Activated naive CD4-positive, alpha-beta T cell treated with Interleukin-2 at 50 U/mL for 16 hours (primary cell): ENCODE measurements at places on chromosomes 16 and 17.

DNA sequence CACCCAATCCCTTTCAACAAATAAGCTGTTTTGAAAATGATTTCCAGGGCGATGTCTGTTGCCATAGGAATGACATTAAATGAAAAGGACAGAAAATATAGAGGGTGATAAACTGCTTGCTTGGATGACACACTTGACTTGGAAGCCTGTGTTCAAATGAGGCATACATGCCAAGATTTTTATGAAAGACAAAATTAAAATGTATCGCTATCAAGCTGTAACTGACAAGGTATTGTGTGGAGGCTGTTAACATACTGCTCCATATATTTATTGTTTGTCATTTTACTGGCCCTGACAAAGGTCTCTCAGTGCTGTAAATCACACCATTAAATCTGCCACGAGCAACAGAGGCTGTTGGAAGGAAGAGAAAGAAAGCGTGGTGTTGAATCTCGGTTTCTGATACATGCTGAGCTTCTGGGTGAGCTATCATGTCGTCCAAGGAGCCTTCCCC lies 456.2 kb upstream of the SALL1 start:
- DNase-seq, result no peak

DNA sequence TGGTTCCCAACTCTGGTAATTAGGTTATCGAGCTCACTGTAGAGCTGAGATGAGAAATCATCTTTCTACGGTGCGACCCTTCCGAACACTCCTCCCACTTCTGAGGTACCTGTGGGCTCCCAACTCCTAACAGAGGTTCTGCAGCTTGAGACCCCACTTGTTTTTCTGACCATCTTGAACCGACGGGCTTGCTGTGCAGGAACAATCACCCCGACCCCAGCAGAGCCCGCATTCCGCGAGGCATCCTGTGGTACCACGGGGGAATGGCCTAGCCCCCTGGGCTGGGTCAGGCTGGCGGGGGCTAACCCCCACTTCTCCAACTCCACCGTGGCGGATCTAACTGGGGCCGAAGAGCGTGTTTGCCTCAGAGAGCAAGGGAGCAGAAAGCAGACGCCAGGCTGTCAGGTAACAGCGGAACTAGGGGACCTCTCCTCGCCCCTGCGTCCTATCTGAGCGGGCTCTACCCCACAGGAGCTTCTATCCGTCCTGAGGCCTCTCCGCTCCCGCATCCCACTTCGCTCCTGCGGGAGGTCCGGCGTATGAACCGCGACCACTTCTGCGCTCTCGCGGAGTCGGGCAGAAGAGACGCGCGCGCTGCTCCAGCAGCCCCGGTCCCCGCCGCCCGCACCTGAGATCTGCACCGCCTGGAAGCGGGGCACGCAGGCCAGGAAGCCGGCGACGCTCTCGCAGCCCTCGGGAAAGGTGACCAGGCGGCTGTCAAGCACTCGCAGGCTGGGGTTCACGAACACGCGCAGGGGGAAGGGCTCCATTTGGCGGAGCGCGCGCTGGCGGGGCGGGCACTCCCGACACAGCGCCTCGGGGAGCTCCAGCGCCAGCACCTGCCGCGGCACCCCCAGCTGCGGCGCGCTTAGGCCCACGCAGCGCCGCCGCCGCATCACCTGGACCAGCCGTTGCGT lies 761 bp downstream of the PDF start:
- DNase-seq, result no peak

- no peak for DNase-seq
Measured at GRCh38 chr16:64305663-64306062, 816.2 kb downstream of the CDH11 start.

- peak; percentile 68 for DNase-seq
Measured at GRCh38 chr16:67173808-67174705, 3.7 kb downstream of the NOL3 start.

DNA sequence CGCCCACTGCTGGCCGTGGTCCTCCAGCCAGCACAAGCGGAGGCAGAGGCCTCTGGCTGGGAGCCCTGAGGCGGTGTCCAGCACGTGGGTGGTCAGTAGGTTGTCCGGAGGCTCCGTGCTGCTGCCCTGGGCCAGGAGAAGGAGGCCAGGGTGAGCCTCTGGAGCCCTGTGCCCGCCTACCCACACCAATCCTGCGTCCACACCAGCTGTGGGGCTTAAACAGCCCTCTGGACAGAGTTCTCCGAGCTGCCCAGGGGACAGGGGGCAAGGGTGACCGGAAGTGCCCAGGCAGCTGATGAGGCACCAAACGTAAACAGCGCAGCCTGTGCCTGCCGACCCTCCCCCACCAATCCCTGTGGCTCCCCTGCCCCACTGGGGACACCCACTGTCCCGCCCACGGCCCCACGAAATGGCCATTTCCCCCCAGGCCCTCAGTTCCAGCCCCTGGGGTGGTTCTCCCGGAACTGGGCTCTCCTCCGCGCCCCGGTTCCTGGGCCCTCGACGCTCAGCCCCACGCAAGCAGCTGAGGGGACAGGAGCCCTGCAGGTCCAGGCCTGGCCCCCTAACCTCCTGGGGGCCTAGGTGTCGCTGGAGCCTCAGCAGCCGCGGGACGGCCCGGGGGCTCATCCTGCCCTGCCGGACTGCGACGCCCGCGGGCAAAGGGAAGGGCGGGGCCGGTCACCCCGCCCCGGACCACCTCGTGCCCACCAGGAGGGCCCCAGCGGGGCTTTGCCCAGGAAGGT lies 27.9 kb upstream of the DBNDD1 start:
- no peak for DNase-seq

- no peak for DNase-seq
Measured at GRCh38 chr17:15278380-15278779, 13.3 kb upstream of the PMP22 start.

- DNase-seq, result no peak
Measured at GRCh38 chr17:81066771-81067315, 31.9 kb downstream of the BAIAP2 start.

DNA sequence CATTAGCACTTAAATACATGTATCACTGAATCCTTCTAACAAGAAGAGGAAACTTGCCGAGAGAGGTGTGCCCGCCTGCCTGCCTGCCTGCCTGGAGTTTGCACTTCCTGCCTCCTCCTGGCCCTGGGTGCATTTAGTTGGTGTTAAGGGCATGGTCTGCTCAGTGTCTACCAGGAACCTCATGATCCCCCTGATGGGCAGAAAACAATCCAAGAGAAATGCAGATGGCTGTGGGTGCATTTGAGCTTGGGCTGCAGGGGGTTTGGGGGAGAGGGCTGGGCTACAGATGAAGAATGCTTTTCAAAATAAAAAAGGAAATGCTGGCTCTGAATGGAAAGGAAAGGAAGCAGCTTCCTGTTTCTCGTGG lies 10.1 kb downstream of the KSR1 start:
- peak; percentile 17 for DNase-seq

DNA sequence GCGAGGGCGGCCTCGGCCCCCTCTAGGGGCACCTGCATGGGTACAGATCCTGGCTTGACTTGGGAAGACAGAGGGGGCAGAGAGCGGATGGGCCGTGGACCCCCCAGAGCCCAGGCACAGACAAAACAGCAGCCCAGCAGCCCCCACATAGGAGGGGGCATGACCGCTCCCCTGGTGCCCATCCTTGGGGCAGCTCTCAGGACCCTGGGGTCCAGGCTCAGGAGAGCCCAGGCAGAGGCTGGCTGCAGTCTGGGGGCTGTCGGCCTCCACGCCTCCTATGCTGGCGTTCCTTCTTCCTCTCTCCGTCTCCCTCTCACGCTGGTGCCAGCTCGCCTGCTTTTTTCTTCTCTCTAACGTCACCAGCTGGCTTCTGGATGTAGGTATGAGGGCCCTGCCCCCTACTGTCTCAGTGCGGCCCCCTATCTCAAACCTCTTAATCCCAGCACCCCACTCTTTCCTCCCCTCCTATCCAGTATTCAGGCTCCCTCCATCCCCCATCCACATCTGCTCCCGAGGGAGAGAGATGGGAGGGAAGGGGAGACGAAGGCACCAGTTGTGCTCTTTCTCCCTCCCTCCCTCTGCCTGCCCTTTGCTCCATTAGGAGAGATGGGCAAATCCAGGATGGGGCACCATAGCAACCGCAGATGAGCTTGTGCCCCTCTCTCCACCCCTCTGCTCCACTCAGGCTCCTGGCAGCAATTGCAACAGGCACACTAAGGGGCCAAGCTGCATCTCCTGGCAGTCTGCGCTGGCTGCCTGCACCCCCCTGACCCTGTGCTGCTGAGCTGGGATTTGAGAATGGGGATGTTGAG lies at the start of gene GPR179:
Gene GPR179 (minus strand): TSS at position 349 of the 812 bp plus-strand sequence. CDS start 167 bp downstream, at position 182.
- DNase-seq, result no peak

DNA sequence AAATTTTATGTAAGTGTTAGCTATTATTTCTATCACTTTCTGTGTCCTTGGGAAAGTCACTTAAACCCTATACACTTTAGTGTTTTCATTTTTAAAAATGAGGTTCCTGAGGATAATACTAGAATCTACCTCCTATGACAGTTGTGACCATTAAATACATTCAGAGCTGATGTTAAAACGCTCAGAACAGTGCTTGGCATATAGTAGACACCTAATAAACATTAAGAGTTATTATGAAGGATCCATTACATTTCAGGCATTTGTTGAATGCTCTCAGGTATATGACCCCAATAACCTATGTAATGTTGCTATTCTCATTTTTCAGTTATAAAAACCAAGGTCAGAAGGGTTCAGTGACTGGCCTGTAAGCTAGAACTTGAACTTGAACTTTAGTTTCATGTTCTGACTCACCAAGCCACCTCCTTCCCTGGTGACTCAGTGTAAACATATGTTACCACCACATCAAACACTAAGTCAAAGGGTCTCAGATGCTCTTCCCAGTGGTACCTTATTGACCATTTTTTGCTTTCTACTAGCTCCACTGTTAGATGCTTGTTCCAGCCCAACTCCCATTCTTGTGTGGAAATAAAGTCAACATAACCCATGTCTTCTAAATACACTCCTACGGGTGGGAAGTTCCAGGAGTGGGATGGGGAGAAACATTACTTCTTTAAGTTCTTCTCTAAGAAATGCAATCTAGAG lies 47.6 kb downstream of the HSD17B2 start:
- no peak for DNase-seq

GRCh38 chr17:49987681-49988441 lies 7.2 kb downstream of the DLX3 start:
- no peak for DNase-seq

- peak; percentile 84 for DNase-seq
Measured at GRCh38 chr16:24041834-24042631, 206.2 kb downstream of the PRKCB start.

GRCh38 chr17:44751806-44752205 lies 7.0 kb upstream of the ADAM11 start:
- DNase-seq, result no peak

DNA sequence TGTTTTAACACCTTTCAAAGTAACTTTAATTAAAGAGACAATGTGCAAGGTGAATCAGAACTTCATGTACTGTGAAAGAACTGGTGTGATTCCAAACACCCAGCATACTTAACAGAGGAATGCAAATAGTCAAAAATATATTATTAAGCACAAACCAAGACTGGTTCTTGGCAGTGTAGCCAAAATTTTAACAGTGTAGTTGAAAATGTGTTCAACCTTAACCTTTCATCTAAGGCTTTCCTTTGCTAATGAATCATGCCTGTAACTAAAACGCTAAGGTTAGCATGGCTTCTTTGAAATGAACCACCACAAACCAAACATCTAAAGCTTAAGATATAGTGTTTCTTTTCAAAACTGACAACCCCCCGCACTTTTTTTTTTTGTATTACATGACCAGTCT lies 146.3 kb upstream of the AXIN2 start:
- DNase-seq, result no peak

DNA sequence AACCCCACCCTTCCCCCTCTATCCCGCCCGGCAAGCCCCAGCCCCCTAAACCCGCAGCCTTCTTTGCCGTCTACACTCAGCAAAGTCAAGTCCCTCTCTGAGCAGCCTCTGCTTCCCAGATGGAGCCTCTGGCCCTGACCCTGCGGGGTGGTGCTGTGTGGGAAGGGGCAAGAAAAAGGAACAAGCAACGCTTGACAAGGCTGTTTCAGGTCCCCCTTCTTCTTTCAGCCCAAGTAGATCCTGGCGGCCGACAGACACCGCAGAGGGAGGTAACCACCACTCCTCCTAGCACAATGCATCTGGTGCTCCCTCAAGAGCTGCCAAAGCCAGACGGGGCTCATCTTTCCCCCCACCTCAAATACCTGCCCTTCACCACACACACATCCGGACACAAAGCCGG lies 178.3 kb downstream of the ENGASE start:
- no peak for DNase-seq

DNA sequence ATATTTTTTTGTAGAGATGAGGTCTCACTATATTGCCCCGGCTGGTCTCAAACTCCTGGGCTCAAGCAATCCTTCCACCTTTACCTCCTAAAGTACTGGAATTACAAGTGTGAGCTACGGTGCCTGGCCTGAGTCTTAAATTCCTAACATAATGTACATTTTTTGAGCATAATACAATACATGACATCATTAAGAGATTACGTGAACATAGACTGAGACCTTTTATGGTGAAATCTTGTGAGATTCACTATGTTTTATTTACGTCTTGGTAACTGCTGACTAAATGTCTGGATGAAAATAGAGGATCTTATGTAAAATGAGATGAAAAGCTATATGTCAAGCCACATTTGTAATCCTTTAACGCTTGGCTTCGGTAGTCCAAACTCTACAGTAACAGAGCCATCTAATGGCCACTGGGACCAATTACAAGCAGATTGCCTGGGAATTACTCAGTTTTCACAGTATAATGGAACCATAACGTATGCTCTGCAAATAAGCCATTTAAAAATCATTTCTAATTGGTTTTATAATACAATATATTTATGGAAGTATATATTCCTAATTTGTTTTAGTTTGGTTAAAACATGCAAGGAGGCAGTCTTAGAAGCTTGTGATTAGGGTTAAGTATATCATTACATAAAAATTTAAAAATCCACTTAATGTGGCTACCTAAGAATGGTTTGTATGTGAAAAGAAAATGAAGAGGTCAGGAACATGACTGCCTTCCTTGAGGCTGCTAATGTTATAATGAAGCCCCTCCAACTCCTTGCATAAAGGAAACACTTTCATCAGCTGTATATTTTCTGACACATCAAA lies 8.1 kb upstream of the EFCAB13 start:
- DNase-seq, result peak; percentile 14

- no peak for DNase-seq
Measured at GRCh38 chr16:71915350-71915749, 20.0 kb downstream of the IST1 start.

DNA sequence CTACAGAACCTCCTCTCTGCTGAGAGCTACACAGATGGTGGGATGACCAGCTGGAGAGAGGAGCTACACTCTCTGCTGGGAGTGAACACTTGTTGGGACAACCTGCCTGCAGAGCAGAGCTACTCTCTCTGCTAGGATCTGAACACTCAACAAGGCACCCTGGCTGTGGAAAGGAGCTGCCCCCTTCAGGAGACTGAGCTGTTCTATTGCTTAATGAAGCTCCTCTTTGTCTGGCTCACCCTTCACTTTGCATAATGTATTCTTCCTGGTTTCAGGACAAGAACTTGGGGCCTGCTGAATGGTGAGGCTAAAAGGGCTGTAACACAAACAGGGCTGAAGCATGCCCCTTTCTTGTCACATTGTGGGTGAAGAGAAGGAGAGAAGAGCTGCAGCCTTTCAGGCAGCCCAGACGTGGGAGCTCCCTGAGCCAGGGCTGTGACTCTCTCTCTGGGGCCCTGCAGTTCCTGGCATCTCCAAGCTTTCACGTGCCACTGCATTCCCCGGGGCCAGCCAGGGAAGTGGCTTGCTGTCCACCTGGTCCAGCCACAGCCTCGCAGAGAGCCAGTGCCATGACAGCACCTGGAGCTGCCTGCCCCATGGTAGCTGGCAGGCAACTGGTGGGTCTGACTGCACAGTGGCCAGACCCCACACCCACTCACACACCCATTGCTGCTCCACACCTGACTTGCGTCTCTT lies 272.8 kb upstream of the KCNJ16 start:
- DNase-seq, result no peak

GRCh38 chr16:57178196-57178595 lies 7.6 kb downstream of the PSME3IP1 start:
- no peak for DNase-seq
